Epithelial cell of proximal tubule (primary cell): ENCODE measurements at places on chromosomes 7 and 10.

GRCh38 chr10:124601431-124602120, 140.0 kb downstream of the LHPP start:
- DNase-seq, result no peak

DNA sequence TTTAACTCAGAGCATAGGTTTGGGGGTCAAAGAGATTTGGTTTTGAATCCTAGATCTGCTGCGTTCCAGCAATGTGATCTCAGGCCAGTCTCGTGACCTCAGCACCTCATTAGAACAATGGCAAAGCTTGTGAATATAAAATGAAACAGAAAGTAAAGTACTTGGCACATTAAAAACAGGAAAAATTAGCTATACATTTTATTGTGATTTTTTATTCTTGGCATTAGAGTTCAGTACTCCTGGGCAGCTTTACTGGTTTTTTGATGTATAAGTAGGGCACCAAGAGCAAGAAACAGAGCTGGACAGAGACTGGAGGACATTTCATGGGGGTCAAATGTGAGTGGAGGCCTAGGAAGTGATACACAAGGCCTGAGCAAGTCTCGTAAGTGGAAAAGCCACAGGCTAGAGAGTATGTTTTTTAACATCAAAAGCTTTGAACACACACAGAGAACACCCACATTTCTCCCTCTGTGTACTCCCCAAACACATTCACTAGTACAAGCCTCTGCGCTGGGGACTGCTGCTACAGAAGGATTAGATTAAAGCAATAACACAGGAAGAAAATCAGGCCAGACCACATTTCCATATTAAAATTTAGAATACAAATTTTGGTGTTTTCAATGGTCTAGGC, 157.2 kb upstream of the SLC25A13 start:
- no peak for DNase-seq

- DNase-seq, result no peak
These were observed 32.0 kb upstream of the MKI67 start for GRCh38 chr10:128158021-128158795.

- no peak for DNase-seq
These were observed 66.2 kb downstream of the TBXAS1 start for GRCh38 chr7:139895141-139895829.

GRCh38 chr10:78299851-78300468, 266.3 kb downstream of the RPS24 start:
- no peak for DNase-seq

GRCh38 chr10:93579985-93580711, 13.7 kb downstream of the FFAR4 start:
- no peak for DNase-seq

- DNase-seq, result no peak
These were observed 47.5 kb upstream of the ADGRA1 start for GRCh38 chr10:133040198-133040597.

GRCh38 chr10:106078895-106079576, 1085.5 kb downstream of the SORCS1 start:
- DNase-seq, result no peak

DNA sequence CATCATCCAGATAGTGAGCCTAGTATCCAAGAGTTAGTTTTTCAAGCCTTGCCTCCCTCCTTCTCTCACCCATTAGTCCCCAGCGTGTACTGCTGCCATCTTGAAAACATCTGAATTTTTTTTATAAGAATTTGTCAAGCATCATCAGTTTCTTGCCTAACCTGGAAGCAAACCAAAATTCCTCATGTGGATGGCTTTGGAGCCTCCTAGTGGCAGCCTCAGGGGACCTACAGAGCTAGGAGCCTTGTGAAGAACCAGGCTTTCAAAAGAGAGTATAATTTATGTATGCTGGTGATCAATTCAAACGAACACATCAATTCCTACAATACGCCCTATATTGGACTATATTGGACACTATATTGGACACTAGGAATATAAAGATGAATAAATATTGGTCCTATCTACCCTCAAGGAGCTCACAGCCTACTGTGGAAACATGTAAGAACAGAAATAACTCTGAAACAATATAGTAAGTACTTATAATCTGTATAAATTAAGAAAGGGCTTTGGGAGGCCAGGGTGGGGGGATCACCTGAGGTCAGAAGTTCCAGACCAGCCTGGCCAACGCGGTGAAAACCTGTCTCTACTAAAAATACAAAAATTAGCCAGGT, 63.4 kb downstream of the HPSE2 start:
- peak; percentile 13 for DNase-seq

GRCh38 chr7:113026941-113027340, 59.7 kb downstream of the GPR85 start:
- DNase-seq, result peak; percentile 48
